ENCODE measurements at places on chromosomes 2 and 18.

DNA sequence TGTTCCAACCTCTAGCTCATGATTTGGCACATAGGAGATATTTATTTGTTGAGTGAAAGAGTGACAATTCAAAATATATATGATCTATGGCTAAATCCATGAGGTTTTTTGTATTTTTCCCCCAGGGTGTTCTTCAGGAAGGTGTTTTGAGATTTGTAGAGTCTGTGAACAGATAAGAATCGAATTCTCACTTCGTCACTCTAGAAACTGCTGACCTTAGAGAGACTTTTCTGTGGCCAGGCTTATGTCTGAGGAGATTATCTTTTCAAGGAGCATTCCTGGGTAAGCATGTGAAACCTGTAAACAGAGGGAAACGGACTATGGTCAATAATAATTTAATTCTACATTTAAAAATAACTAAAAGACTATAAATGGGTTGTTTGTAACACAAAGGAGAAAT lies 849 bp upstream of the ITGB6 start:
- no peak for DNase-seq

DNA sequence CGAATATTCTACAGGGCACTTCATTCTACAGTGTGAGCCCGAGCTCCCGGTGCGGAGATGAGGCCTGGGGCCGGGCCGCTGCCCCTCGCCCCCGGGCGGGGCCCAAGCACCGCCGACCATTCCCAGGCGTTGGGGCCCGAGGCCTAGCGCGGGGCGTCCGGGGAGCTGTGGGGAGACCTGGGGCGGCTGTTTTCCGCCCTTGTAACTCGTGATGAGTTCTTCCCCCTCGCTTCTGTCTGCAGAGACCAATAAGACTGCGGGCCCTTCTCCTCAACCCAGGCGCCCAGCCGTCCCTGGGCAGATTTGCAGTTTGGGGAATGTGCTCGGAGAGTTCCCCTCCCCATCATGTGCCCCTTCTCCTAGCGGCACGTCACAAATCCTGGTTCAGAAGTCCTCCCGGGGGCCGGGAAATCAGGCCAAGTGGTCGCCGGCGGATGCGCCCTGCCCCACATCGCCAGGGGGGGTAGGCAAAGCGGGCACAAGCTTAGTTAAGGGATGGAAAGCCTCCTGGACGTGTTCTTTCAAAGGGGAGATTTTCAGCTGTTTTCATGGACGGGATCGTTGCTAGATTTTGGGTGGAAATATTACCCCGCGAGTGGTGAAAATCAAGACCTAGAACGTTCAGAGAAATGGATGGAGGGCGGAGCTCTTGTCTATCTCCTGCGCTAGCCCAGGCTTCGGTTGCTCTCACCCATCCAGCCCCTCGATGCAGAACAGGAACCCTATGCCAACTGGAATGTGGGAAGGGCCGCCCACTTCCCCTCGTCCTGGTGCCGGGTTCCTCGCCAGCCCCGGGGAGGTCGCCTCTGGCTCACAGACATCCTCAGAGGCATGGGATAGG lies 18.8 kb upstream of the HAAO start:
- DNase-seq = peak; percentile 50

DNA sequence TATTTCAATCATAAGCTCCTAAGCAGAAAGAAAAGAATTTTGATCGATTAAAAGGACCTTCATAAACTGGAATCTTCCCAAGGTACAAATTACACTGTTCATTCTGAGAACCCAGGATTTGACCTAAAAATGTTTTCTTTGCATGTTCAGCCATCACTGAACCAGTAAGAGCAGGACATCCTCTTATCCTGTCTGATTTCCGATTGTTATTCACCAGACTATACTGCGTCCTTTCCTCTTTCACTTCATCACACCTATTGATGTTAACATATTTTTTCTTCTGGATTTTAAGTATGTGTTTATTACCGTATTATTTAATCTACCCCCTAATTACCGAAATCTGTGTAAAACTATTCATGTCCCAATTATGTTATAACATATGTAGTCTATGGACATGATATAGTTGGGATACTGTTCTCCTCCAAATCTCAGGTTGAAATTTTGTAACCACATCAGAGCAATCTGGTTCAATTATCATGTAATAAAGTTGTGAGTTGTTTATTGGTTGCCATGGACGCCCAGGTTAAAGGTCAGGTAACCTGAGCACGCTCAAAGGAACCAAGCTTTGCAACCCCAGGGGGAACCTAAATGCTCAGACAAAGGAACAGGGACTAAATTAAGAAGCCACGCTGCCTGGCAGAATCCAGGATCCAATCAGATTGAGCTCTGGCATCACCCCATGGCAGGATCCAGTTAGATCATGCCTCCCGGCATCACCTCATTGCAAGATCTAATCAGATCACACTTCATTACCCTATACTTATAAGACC lies 11.6 kb upstream of the TBC1D8 start:
- no peak for DNase-seq

DNA sequence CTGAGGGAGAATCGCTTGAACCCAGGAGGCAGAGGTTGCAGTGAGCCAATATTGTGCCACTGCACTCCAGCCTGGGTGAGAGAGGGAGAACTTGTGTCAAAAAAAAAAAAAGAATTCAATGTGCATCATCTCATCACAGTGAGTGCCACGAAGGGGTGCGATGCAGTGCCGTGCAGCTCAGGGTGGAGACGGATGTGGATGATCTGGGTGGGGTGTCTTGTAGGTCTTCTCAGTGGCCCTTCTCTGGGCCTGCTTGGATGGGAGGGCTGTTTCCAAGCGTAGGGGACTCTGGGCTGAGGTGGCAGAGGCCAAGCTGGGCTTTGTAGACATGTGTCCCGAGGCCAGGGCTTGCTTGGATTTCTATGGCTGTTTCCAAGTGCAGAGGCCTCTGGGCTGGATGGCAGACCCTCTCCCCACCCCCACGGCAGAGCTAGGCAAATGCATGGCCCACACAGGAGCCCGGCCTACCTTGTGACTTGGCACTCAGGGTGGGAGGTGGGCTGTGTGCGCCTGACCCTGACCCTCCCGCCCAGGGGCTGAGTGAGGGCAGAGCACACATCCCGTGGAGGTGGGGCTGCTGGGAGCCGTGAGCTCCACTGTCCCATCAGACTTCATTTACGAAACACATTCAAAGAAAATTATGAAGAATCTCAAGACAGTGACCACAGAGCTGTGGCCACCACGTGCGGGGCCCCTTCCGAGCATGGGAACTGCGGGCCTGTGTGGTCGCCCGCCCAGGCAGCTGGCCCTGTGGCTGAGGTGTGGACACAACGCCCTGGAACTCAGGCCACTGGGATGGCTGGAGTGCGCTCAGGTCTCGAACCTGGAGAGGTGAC lies 76.4 kb downstream of the ASB1 start:
- no peak for DNase-seq

DNA sequence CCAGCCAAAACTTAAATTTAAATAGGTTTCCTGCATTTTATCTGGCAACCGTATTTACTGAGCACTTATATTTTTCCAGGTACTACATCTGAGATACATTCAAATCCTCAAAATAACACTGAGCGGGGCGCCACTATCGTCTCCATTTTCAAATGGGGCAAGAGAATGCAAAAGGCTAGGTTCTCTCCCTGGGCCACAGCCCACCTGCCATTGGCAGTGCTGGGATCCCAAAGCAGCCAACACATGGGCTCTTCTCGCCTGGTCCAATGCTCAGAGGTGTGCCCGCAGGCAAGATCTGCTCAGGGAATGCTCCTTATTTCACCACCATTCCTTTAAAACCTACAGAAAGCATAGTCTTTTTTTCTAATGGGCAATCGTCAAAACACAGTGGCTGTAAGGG lies 11.3 kb upstream of the ID2 start:
- no peak for DNase-seq

GRCh38 chr2:127386246-127386645 lies 1.5 kb downstream of the MAP3K2 start:
- DNase-seq = no peak

DNA sequence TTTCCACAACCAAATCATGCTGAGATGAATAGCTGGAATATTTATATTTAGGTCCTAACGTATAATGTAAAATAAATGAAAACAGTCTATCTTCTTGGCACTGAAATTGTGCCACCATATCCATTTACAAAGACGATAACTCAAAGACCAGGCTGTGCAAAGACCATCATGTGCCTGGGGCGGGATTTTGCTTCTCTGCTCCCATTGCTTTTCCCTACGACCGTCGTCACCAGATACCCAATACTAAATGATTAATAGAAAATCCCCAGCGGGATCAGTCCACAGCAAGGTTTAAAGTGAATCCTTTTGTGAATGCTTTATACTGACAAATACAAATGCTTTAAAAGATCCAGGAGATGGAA lies 194.3 kb upstream of the ARL4C start:
- no peak for DNase-seq

Measured in AG08396 (cell line).